ENCODE measurements at places on chromosomes 13 and 19.
A peak's percentile ranks its signal among the peaks of the same experiment; 100 is the strongest.

GRCh38 chr19:39967561-39967960 lies 3.4 kb upstream of the PSMC4 start:
- no peak for DNase-seq

GRCh38 chr13:113065406-113066141 lies 40.0 kb upstream of the F7 start:
- DNase-seq, result no peak

GRCh38 chr13:97798836-97799235 lies 154.6 kb upstream of the IPO5 start:
- DNase-seq, result no peak

DNA sequence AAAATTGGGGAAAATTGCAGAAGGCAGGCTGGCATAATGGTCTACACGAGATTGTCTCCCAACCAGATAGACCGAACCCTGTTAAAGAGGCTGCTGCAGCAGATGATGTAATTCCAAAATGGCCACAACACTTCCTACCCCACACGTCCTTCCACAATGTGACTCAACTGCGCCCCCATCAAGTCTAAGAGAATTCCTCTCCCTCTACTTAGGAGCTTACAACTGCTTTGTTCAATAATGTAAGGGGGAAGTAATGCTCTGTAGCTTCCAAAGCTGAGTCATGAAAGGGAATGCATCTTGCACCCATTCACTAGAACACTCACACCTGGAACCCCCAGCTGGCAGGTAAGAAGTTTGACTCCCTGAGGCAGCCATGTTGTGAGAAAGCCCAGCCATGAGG lies 117.8 kb upstream of the IRS2 start:
- no peak for DNase-seq

- DNase-seq, result peak; percentile 16
These were observed 17.5 kb downstream of the MIPEP start for GRCh38 chr13:23871616-23872220.

DNA sequence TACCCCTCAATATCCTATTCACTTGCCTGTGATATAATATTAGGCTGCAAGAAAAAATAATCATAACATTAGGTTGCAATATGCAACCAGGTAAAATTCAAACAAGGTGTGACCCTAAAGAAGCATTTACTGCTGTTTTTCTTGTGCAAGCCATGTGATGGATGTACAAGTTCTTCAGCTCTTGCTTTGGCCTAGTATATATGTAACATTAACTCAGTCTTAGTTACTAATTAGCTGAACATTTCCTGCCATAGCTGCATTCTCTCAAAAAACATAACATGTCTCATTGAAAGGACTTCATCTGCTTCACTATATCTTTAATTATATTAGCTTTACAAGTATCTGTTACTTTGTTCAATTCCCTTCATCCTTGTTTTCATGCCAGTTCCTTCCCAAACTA lies 406.8 kb upstream of the HTR2A start:
- no peak for DNase-seq

GRCh38 chr13:40588101-40588500 lies 78.3 kb downstream of the FOXO1 start:
- DNase-seq, result no peak

DNA sequence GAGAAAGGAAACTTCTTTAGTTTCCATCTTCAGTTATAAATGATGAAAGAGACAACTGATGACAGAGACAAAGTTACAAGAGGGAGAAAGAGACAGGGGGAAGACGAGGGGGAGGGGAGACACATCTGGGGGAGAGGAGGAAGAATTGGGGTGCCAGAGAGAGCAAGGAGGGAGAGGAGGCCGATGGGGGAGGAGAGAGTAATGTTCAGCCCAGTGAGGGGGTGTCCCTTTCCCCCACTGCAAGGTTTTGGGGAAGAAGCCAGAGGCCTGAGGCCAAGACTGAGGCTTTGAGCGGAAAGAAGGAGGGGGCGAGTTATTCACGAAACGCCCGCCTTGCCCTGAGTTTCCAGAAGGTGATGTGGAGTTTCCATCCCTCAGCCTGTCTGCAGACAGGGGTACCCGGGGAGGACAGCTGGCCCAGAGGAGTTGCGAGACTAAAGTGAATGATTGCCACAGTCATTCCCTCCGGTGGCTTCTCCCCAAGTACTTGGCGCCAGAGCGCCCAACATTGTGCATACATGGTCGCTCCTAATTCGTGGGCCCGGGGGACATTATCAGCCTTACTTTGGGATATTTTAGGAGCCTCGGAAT lies 558 bp upstream of the PPAN start:
- DNase-seq, result no peak

DNA sequence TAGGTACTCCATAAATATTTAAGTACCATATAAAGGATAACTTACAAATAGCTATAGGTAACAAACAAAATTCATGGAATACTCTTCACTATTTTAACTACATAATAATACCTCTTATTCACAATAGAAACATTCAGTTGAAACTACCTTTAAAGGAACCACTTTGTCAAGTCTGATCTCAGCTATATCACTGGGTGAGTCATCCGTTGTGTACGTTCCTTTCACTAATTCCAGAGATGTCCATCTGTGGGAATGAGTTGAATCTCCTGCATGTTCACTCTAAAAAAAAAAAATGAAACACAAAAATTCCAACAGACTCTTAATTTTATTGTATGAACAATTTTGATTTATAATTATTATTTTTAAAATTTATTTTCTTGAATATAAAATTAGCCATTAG lies 149.4 kb upstream of the FBXL3 start:
- DNase-seq, result no peak

GRCh38 chr13:50200988-50201387 lies 185.7 kb downstream of the KCNRG start:
- no peak for DNase-seq

DNA sequence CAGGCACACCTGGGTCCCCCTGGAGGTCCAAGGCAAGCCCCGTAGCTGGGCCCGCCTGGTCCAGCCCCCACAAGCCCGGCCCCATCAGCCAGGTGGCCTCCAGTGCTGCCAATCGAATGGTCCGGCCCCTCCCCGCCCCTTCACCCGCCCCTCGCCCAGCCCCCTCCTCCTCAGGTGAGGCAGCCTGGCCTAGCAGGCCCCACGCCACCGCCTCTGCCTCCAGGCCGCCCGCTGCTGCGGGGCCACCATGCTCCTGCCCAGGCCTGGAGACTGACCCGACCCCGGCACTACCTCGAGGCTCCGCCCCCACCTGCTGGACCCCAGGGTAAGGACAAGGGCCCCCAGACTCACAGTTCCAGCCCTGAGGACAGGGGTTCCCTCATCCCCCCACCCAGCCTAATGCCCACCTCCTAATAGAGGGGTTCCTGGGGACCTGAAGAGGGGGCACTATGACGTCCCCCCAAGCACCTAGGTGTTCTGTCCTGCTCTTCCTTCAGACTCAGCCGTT lies at the start of gene HPN:
Gene HPN (plus strand): TSS at position 174 of the 508 bp plus-strand sequence. CDS start 786 bp downstream, outside the sequence.
- DNase-seq, result no peak

DNA sequence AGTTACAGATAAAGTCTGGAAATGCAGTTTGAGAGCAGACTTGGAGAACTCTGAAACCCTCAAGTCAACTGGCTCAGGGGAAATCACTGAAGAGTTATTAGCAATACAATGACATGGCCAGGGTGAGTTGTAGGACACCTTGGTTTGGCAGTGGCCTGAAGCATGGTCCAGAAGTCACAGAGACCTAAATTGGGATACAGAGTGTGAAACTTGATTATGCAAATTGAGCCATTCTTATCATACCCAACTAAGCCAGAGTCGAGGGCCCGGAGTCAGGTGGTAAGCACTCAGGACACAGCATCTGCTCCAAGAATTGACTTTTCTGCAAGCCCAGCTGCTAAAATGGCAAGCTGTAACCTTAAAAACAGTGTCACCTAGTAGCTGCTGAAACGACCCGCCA lies 224.5 kb downstream of the DCLK1 start:
- DNase-seq, result no peak

- no peak for DNase-seq
These were observed 37.1 kb upstream of the XPO4 start for GRCh38 chr13:20939662-20940061.

GRCh38 chr13:113584870-113585671 lies 518 bp downstream of the TFDP1 start:
- peak; percentile 31 for DNase-seq

DNA sequence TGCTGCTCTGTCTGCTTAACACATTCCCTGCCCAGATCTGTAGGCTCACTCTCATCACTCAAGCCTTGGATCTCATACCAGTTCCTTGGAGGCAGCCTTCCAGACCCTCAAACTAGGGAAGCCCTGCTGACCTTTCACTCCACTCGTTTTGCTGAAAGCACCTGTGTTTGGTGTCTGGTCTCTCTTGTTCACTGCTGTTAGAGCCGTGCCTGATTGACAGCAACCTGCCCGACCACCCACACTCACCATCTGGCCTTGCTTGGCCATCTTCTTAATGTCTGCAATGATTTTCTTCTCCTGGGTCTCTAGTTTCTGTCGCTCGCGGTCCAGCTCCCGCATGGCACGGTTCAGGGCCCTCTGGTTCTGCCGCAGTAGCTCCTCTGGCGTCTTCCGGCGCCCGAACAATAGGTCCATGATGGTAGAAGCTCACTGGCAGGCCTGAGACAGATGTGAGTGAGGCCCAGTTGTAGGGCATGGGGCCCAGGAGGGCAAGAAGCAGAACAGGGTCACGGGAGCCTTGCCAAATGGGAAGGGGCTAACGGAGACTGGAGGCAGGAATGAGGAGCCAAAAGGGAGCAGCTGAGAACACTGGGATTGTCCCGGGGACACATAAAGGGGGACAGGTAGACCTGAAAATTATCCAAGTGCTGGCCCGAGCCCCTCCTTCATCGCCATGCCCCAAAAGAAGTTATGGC lies 959 bp downstream of the CHMP2A start:
- DNase-seq, result no peak

- DNase-seq, result no peak
These were observed 10.7 kb upstream of the FPR3 start for GRCh38 chr19:51784109-51784785.

DNA sequence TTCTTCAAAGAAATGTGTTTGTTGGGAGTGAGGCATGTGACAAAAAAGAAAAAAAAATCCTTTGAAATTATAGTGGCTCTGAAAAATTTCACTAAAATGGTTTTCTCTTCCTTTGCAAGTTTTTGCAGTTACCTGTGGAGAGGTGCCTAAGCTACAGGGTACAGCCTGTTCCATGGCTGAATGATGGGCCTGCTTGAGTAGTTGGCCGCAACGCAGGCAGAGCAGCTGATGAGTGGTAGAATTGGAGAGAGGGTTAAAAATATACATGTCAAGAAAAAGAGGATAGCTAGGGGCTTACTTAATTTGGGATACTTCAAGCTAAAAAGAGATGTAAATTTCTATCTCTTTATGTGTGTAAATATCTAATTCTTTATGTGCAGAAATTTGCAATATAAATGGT lies 629.1 kb upstream of the SLC10A2 start:
- DNase-seq, result no peak

DNA sequence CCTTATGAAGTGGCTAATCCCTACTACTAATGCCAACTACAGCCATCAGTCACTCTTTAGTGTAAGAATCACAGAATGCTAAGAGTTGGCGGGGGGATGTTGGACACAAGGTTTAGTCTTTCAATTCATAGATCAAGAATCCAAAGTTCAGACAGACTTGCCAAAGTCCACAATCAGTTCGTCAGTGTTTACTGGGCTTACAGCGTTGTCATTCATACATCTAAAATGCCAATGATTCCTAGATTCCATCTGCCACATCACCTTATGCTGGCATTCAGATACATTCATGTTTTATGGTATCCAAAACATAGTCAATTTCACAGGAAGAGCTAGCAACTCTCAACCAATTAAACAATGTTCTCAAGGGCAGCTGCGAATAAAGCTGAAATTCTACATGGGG lies 18.1 kb downstream of the RCBTB2 start:
- DNase-seq, result no peak

DNA sequence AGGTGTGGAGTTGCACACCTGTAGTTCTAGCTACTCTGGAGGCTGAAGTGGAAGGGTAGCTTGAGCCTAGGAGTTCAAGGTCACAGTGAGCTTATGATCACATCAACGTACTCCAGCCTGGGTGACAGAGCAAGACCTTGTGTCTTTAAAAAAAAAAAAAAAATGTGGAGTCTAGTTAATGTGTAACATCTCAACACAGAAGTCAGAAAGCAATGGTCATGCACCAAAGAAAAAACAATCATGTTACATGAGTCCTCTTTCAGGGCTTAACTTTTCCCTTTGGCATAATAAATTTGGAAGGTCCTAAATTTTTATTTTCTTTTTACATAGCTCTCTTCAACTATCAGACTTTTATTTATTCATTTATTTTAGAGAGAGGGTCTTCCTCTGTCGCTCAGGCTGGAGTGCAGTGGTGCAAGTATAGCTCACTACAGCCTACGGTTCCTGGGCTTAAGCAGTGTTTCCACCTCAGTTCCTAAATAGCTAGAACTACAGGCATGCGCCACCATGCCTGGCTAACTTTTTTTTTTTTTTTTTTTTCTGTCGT lies 22.3 kb downstream of the SETDB2 start:
- DNase-seq, result no peak

DNA sequence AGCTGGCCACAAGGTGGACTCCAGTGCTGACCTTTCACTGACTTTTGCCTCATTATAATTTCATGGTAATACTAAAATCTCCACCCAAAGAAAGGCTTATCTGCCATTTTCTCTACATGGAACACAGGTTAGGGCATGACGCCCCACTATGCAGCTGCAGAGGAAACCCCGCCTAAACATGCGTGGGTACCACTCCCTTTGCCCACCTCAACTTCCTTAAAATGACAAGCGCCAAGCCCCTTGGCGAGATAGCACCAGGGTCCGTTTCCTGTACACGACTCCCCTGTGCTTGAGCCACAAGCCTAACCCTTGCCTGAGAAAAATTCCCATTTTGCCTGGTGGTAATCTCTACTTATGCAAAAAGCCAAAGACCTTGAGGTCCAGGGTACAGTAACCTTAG lies 36.0 kb upstream of the PABPC3 start:
- DNase-seq, result no peak

- no peak for DNase-seq
These were observed 9.4 kb downstream of the LTBP4 start for GRCh38 chr19:40610396-40611064.

GRCh38 chr19:31092274-31092673 lies 257.0 kb downstream of the TSHZ3 start:
- no peak for DNase-seq

DNA sequence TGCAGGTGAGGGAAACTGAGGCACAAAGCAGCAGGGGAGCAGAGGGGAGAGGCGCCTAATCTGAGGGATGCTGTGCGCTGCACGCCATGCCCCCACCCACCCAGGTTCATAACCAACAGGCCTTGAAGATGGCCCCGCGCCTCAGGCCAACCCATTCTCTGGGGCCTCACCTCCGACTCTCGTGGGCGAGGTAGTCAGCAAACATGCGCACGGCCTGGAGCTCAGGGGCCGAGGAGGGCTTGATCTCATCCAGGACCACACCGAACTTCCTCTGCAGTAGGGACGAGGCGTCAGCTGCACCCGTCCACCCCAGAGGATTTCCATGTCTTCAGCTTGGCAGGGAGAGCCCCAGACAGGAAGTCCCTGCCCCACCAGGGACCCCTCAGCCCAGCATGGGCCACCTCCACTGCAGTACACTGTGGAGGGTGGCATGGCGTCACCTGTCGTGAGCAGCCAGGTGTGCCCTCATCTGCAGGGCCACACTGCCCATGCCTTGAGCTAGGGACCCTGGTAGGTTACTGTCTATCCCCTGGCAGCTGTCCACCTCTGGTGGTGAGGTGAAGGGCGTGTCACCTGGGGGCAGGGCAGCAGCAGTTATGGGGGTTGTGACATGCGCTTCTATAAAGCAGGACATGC lies 8.3 kb downstream of the COPE start:
- no peak for DNase-seq

GRCh38 chr13:75770592-75771011 lies 134.5 kb downstream of the LMO7 start:
- no peak for DNase-seq
